ENCODE measurements at places on chromosomes 1 and 21.
A peak's percentile ranks its signal among the peaks of the same experiment; 100 is the strongest.

GRCh38 chr1:239644604-239645003, 258.2 kb downstream of the CHRM3 start:
- DNase-seq: no peak

DNA sequence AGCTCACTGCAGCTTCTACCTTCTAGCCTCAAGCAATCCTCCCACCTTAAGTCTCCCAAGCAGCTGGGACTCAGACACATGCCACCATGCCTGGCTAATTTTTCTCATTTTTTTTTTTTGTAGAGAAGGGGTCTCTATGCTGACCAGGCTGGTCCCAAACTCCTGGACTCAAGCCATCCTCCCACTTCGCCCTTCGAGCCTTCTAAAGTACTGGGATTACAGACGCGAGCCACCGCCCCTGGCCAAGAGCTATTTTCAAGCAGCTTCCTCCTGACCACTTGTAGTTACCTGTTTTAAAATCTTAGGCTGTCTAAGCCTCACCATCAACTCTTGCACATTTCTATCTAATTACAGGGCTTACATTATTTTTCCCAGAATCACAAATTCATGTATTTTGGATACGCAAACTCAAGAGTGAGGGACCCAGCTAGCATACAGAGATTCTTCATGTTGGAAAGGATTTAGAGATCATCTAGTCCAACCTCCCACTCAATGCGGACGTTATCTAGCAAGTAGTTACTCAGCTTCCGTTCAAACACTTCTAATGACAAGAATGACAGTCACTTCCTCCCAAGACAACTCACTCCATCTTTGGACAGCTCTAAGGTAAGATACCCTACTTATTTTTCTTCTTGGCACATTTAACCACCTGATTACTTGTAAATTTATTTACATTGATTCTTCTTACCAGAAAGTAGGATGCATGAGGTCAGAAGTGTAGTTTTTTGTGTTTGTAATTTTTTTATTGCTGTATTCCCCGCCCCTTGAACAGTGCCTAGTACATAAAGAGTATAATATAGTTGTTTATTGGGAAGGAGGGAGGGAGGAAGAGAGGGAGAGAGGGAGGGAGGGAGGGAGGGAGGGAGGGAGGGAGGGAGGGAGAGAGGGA, 65.4 kb downstream of the LUZP1 start:
- peak; percentile 58 for DNase-seq

DNA sequence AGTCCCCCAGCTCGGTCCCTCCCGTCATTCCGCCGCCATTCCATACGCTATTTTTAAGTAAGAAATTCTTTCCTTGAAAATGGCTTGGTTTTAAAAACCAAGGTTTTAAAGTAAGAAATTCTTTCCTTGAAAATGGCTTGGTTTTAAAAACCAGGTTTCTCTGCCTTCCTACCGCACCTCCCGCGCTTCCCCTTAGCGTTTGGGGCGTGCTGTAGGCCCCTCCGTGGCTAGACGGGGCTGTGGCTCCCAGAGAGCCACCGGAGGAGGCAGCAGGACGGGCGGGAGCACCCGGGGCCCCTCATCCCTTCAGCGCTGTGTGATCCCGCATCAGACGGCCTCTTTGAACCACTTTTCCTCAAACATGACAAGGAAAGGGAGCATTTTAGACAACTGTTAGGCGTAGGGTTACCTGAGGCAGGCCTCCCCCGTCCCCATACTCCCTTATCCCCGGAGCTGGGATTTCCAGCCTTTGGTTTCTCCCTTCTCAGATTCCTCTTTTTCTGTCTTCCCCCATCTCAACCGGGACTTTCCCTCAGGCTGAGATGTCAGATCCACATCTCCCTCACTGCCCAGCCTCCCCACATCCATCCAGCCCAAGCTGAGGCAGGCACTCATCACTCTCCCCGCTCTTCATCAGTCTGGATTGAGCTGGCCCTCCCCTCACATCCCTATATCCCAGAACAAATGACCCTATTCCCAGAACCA, 541 bp upstream of the CD58 start:
- no peak for DNase-seq

- peak; percentile 55 for DNase-seq
These were observed 69.6 kb upstream of the LRRC8B start for GRCh38 chr1:89454845-89455521.

DNA sequence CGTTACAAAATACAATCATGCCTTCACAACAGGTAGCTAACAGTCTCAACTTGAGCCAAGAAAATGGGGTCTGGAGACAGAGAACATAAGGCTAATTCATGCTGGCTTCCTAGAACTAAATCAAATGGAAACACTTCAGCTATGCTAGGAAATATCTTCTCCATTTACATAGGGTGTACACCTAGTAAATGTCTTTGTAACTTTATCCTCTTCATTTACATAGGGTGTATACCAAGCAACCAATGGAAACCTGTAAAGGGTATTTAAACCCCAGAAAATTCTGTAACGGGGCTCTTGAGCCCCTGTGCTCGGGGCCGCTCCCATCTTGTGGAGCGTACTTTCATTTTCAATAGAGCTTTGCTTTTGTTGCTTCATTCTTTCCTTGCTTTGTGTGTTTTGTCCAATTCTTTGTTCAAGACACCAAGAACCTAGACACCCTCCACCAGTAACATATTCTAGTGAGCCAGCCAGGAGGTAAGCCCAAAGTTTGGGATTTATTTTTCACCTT, 19.5 kb upstream of the CYP4X1 start:
- DNase-seq: no peak

GRCh38 chr1:189275796-189276195, 1201.9 kb downstream of the BRINP3 start:
- no peak for DNase-seq

GRCh38 chr1:115454837-115455511, 116.9 kb upstream of the NGF start:
- no peak for DNase-seq

DNA sequence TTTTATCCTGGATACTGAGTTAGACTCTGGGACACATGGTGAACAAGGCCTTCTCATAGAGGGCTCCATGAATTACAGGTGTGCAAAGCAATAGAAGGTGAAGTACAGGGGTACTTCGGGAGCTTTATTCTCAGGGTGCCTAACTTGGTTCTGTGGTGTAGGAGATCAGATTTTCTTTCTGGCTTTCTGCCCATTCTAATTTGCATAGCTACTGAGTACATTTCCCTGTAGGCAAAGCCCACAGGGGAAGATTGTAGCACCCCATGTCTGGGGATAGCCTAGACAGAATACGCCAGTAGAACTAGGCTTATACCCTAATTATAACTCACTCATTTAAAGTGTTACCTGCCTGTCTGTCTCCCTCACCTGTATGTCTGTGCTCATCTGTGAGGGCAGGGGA, 49.7 kb downstream of the PGM1 start:
- no peak for DNase-seq

DNA sequence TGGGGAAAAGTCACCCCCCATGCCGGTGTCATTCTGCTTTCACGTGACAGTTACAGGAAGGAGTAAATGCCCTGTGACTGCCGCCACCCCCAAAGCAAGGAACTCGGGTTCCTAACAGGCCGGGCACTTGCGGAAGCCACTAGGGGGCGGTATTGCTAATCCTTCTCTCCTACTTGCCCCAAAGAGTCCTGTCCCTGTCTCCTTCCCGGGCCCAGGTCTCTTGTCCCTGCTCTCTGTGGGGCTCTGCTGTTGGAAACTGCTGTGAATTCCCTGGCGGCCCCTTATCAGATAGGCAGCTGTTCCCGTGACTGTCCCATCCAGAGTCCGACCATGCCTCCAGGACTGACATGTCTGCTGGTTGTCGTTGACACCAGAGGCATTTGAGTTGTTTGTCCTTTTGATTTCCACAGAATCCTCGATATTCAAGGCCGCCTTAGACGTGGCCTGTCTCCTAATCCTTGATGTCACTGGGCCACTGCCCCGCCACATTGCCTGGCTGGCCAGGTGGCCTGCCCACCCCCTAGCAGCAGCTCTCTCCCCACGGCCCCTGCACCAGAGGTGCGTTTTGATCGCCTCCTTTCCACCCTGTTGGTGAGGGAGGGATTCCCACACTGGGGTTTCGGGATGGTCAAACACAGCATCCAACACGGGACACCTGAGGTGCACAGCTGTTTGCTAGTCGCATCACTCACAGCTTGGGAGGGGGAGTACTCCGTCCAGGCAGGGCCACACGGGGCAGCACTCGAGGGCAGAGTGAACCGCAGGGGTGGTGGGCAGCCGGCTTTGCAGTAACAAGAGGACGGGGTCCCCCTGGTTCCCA, 37.3 kb downstream of the CHAF1B start:
- peak; percentile 69 for DNase-seq

DNA sequence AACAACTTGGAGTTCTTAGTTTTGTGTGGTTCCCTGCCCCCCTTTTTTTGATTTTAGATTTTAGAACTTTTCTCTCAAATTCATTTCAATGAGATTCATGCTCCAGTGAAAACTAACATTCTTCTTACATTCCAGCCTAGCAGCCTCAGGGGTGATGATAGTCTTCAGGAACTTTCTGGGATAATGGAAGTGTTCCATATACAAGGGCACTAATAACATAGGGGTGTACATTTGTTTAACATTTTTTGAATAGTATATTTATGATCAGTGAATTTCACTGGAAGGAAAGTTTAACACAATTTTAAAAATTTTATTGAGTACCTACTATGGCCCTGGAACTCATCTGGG, 61.4 kb upstream of the ZNF648 start:
- no peak for DNase-seq

GRCh38 chr21:22791376-22791775, 1793.2 kb downstream of the NCAM2 start:
- DNase-seq: no peak

DNA sequence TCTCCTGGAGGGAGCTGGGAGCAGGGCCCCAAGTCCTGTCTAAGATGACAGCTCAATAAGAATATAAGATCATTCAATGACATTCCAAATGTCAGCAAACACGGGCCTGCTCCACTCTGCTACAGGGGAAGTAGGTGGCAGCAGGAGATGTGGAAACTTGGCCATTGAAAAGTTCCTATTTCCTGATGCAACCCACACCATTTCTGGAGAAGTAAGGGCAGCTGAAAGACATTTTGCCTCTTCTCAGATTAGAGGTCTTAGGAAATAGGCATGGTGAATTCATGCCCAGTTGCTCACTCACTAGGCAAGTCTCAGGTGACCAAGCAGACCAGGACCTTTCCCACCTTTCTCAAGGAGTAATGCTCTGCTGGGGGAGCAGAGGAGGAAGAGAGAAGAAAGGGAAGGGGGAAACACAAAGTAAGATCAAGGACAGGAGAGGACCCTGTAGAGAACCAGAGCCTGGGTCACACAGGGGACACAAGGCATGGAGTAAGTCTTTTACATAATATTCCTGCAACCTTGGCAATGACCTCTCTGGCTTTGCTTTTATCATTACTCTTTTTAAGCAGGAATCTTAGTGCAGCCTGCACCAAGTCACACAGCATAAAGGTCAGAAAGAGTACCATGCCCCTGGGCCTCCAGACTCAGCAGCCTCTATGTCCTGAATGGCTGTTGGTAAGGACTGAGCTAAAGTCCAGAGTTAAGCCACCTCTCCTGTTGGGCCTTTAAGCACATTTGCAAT, 68.9 kb downstream of the DMAP1 start:
- no peak for DNase-seq

GRCh38 chr1:233654658-233655280, 40.9 kb downstream of the KCNK1 start:
- DNase-seq: no peak

DNA sequence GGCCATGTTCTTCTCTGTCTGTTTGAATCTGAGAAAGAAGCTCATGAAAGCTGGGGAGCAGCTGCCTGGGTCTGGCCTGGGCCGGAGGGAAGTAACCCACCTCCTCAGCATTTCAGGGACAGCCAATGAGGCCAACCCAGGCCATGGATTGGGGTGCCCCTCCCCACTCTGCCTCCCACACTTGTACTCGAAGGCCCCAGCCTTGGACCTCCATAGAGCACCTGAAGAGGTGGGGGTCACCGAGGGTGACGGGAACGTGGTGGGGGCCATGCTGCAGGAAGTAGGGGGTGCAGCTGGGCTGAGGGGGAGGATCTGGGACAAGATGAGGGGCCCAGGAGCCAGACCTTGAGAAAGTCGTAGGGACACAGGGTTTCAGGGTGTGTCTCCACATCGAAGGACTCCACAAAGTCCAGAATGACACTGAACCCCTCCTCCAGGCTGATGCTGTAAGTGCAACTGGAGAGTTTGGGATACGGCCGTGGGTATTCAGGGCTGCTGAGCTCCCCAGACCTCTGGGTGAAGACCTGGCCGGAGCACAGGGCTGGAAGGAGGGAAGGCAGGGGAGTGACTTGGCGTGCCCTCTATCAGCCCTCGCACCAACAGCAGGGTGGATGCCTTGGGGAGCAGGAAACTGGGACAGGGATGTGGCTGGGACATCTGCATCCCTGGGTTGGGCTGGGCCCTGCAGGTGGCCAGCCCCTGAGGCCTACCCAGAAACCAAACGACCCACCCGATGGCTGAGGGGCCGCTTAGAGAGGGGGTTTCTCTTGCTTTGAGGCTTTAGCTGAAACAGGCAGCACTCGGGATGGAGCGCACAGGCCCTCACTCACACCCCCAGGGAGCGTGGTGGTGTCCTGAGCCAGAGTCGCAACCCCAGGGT, 3.8 kb downstream of the MASP2 start:
- DNase-seq: no peak

GRCh38 chr1:173202424-173203145, 4.5 kb downstream of the TNFSF4 start:
- no peak for DNase-seq

DNA sequence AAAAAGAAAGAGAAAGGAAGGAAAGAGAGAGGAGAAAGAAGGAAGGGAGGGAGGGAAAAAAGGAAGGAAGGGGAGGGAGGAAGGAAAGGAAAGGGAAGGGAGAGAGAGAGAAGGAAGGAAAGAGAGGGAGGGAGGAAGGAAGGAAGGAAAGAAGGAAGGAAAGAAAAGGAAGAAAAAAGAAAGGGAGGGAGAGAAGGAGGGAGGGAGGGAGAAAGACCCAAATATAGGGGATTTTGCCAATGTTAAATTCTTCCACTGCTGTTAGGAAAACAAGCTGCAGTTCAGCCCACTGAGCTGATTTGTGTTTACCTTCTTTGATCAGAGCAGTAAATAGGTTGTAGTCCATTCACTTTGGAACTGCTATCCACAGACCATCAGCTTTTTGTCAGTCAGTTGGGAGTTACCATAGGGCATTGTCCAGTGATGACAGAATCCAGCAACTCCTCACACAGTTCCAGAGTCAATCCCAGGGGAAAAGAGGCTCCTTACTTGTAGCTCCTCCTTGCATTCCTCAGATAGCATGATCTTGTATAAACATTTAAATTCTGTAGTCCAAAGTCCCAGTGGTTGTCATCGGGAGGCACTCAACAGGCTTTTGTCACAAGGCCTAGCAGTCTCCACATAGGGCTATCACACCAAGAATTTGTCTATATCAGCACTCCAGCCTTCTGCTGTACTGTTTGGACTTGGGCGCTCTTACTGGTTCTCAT, 13.5 kb upstream of the PPP1R8 start:
- no peak for DNase-seq

DNA sequence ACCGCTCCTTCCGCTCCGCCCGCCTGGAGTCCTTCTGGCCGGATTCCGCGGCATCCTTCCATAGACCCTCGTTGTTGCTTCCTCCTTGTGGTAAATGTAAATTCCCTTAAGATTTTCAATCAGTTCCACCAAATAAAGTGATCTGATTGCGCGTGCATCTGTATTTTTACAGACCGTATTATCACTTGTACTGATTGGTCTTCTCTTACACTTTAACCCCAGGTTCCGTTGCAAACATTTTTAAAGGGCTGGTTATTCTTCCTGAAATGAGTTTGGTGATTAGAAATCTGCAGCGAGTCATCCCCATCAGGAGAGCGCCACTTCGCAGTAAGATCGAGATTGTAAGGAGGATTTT, 483 bp downstream of the YBEY start:
- no peak for DNase-seq

Measured in hematopoietic multipotent progenitor cell (in vitro differentiated cells).